T-cell (primary cell): ENCODE measurements at places on chromosomes 7 and 10.
A peak's percentile ranks its signal among the peaks of the same experiment; 100 is the strongest.

GRCh38 chr10:127934383-127934782, 27.5 kb downstream of the PTPRE start:
- no peak for DNase-seq

DNA sequence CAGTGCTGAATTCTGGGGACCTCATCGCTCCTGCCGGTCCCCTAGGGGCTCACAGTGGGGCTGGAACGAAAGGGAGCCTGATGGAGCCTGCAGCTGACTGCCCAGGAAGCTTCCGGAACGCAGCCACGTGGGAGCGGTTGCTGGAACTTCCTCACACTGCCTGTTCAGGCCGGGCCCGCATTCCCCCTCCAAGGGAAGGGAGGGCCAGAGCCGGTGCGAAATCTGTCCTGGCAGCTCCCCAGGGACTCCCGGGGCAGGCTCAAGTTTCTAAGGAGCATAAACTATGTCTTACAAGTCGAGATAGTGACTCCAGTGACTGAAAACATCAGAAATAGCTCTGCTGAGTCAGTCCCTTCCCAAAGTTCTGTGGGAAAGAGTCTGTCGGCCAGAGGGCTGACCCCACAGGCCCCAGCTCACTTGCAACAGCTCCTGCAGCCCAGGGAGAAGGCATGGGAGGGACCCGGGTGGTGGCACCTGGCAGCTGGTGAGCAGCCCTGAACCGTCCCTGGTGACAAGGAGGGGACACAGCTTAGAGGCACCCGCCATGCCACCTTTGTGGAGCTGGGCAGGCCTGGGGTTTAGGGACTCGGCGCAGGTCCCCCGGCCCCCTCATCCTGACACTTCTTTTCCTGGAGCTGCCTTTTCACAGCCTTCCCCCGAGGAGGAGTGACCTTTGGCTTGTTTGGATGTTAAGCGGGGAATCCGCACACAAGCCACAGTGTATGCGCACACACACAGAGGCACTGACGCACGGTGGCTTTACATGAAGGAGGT, 47.6 kb downstream of the PDGFA start:
- DNase-seq = peak; percentile 11

GRCh38 chr10:52818019-52818418, 45.4 kb upstream of the MBL2 start:
- no peak for DNase-seq

DNA sequence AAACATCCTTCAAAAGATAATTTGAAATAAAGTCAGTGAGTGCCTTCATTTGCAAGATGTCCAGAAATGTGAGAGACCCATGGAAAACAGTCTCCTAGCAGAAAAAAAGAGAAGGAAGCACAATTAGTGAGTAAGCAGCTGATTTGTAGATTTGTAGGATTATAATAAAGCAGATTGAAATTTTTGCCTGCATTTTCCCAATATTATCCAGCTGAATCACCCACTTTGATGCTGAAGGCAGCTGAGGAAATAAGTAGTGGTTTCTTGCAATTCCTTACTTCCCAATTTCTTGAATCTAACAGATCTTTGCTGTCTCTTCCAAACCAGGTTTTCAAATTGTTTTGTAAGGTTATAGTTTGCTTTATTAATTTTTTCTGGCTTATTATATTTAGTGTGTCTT, 181.4 kb downstream of the GNAT3 start:
- DNase-seq = no peak

DNA sequence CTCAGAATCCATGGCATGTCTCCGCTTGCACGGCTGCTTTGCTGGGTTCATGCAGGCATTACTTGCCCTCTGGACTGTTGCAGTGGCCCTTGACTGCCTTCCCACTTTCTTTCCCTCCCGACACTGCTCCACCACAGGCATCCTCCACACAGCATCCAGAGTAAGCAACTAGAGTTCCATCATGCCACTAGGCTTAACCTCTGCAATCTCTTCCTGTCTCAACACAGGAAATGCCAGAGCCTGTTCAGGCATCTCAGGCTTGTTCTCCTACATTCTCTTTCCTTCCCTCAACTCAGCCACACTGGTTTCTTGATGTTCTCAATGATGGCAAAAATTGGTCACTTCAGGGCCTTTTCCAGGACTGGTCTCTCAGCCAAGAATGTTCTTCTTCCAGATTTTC, 284.5 kb upstream of the KLF6 start:
- DNase-seq = no peak

DNA sequence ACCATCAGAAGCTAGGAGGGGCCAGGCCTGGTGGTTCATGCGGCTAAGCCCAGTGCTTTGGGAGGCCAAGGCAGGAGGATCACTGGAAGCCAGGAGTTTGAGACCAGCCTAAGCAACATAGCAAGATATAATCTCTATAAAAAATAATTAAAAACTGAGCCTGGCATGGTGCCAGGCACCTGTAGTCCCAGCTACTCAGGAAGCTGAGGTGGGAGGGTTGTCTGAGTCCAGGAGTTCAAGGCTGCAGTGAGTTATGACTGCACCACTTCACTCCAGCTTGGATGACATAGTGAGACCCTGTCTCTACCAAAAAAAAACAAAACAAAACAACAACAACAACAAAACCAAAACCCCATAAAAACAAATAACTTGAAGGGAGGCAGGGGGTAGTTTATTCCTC, 172.9 kb upstream of the FAM171A1 start:
- DNase-seq = no peak

DNA sequence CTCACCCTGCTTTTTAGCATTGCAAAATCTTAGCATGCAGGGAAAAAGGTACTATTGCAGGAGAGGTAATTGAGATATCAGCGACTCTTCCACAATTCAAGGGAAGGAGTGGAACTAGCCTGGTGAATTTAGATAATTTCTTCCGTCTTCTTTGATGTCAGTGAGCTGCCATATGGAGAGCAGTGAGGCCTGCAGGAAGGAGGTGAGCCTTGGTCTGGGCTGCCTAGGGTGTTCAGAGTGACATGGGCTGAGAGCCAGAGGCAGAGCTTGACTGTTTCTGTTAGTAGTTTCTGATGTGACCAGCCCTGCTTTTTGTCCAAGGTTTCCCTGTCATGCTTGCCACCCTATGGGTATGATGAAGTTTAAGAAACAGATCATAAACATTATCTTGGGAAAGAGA, 28.6 kb downstream of the KAT6B start:
- no peak for DNase-seq

DNA sequence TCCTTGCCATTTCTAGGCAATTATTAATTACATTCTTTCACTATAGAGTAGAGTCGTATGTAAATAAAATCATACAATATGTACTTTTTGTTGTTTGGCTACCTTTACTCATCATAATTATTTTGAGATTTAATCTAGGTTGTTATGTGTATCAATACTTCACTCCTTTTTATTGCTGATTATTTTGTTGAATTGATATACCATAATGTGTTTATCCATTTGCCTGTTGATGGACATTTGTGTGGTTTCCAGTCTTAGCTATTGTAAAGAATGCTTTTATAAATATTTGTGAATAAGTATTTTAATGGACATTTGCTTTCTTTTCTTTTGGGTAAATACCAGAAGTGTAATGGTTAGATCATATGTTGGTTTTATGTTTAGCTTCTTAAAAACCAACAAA, 174.0 kb downstream of the RAMP3 start:
- no peak for DNase-seq

GRCh38 chr10:126908225-126908624, 3.0 kb downstream of the DOCK1 start:
- no peak for DNase-seq

DNA sequence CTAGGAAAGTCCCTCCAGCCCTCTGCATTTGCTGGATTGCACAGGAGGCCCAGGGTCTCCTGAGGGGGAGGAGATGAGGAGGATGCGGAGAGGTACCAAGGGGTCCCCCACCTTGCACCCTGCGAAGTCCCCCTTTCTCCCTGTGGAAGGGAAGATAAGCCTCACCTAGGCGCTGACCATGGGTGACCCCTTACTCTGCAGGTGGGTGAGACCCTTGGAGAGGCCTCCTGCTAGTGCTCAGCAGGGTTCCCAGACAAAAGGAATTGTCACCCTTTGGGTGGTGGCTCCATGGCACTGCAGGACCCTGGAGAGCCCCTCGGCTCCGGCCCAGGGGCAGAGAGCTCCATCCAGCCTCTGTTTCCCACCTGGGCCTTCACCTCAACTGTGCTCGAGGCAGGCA, 107.0 kb upstream of the RET start:
- no peak for DNase-seq

- peak; percentile 32 for DNase-seq
Observed at GRCh38 chr10:29409241-29410054, 120.6 kb downstream of the LYZL1 start.

DNA sequence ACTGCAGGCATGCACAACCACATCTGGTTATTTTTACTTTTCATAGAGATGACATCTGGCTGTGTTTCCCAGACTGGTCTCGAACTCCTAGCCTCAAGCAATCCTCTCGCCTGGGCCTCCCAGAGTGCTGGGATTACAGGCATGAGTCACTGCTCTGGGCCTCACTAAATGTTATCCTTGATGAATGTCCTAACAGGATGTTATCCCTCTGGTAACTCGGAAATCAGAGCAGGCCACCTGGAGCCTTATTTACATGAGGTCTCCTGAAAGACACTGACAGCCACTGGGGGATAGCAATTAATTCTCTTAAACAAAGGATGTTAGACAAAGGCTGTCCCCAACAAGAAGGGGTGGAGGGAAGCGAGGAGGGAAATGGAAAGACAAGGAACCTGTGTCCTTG, 4.5 kb upstream of the ZNF438 start:
- no peak for DNase-seq

DNA sequence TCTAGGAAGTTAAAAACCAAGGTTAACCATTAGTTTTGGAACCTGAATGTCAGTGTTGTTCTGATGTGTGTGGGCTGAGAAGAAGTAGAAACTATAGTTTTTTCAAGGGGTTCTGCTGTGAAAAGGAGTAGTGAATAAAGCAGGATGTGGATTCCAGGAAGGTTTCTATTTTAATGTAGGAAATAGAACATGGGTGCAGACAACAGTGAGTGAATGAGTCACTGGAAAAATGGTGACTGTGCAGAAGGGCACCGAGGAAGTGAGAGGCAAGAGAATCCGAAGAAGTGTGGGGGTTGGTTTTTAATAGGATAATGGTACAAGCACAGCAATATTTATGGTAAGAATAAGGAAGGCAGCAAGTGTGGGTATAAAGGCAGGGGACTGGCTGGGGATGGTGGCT, 120.4 kb downstream of the ARHGAP21 start:
- DNase-seq = no peak

- no peak for DNase-seq
Observed at GRCh38 chr10:73376679-73377078, 18.0 kb upstream of the CFAP70 start.

DNA sequence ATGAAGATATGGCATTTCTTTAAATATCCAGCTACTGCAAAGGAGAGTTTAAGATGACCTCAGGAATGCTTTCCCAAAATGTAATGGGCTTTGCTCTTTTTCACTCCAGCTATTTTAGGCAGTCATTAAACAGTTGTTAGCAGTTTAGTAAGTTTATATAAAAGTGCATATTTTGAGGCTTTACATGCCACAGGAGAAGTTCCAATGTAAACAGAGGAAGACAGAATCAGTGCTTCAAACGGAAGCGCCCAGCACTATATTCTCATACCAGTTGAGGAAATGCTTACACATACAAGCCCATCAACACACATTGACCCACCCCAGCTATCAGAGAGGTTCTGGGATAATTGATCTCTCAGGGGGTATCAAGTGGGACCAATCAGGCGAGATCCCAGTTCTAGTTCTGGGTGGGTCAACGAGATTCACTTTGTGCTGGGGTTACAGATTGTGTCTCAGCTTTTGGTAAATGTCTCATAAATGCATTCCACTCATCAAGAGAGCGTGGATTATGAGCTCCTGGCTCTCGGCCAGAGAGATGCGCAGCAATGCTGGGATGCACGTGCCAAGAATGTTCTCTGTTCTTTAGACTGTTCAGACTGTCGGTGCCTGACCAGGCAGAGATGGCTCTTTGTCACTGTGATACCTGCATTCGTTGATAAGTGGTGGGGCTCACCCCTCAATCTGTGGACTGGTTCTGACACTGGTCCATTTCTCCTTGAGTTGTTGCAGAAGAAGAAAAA, 55.0 kb downstream of the CACNB2 start:
- no peak for DNase-seq

- DNase-seq = no peak
Observed at GRCh38 chr7:20804345-20804744, 17.7 kb upstream of the SP8 start.

DNA sequence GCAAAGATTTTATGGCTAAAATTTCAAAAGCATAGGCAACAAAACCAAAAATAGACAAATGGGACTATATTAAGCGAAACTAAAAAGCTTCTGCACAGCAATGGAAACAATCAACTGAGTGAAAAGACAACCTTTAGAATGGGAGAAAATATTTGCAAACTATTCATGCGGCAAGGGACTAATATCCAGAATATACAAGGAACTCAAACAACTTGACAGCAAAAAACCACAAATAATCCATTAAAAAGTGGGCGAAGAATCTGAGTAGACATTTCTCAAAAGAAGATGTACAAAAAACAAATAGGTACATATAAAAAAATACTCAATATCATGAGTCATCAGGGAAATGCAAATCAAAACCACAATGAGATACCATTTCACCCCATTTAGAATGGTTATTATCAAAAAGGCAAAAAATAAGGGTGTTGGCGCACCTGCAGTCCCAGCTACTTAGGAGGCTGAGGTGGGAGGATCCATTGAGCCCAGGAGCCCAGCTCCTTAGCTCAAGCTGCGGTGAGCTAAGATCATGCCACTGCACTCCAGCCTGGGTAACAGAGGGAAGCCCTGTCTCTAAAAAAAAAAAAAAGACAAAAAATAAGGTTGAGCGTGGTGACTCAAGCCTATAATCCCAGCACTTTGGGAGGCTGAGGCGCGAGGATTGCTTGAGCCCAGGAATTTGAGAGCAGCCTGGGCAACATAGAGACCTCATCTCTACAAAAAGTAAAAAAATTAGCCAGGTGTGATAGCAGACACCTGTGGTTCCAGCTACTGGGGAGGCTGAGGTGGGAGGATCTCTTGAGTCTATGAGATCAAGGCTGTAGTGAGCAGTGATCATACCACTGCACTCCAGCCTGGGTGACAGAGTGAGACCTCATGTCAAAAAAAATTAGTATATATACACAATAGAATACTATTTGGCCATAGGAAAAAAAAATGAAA, 4.2 kb upstream of the CCM2 start:
- no peak for DNase-seq

GRCh38 chr7:122100021-122100420, 44.0 kb downstream of the AASS start:
- no peak for DNase-seq

GRCh38 chr7:114242992-114243507, 171.6 kb upstream of the FOXP2 start:
- no peak for DNase-seq

- DNase-seq = no peak
Observed at GRCh38 chr7:99719996-99720769, 14.8 kb downstream of the CYP3A7 start.
